Mesendoderm (in vitro differentiated cells): ENCODE measurements at places on chromosomes 5 and 9.

DNA sequence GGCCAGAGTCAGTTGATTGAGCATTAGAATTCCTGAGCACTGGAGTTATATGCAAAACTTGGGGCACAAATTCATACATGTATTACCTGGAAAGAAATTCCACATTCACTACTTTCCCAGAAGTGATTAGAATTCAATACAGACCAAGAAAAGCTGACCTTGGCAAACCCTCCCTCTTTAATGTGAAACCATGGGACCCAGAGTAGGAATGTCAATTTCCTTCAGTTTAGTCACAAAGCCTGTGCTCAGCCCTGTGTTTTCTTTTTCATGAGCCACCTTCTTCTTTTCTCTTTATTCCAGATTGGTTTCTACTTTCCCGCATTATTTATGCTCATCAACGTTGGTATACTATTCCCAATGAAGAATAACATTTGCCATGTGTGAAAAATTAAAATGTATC lies 420.2 kb downstream of the CDH12 start:
- H3K27ac ChIP-seq, result no peak overlapping the region
- no peak overlapping the region for H3K4me3 ChIP-seq
- no peaks in the 10 kb centered on the region for H3K27me3 ChIP-seq
- DNase-seq, result no peak
- H3K4me1 ChIP-seq, result no peaks in the 10 kb centered on the region

DNA sequence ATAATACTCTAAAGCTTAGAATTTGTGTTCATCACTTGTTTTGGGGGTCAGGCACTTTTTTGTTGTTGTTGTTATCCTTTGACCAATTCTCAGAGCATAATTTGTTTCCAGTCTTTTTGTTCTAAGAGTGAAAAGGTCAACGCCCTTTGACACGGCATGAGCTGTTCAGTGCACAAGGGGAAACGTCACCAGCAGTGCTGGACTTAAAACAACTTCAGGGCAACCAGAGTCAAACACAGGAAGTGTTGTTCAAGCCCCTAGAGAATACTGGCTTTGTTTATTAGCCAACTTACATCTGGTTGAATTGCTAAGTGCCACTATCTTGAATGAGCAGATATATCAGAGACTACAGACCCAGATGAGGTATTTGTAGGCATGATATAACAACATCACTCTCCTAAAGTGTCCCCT lies 368.9 kb downstream of the TMEM161B start:
- no peak overlapping the region for H3K4me3 ChIP-seq
- no peak overlapping the region for H3K27ac ChIP-seq
- no peaks in the 10 kb centered on the region for H3K36me3 ChIP-seq
- DNase-seq, result peak; percentile 10
- H3K27me3 ChIP-seq, result no peaks in the 10 kb centered on the region

GRCh38 chr9:84394036-84394435 lies 53.5 kb upstream of the SLC28A3 start:
- no peaks in the 10 kb centered on the region for H3K36me3 ChIP-seq
- DNase-seq, result no peak
- no peaks in the 10 kb centered on the region for H3K27me3 ChIP-seq
- H3K27ac ChIP-seq, result no peak overlapping the region
- no peak overlapping the region for H3K4me3 ChIP-seq

DNA sequence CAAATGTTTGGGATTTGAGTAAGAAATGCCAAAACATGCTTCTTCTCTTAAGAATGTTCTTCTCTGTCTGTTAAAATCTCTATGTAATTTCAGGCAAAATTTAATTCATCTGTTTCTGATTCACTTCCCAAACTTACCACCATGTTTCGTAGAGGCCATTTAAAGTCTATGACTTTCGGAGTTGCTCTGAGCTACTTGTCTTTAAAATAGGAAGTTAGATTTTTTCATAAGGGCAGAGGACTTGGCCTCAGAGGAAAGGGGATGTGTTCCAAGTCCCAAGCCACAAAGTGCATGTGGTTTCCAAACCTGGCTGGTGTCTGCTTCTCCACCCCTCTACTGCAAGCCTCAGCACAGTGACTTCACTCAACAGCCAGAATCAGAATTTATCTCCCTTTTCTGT lies 111.3 kb upstream of the ADRA1B start:
- H3K4me1 ChIP-seq, result no peaks in the 10 kb centered on the region
- DNase-seq, result no peak
- H3K4me3 ChIP-seq, result no peak overlapping the region
- H3K27me3 ChIP-seq, result no peaks in the 10 kb centered on the region
- H3K36me3 ChIP-seq, result no peaks in the 10 kb centered on the region
- no peak overlapping the region for H3K27ac ChIP-seq

DNA sequence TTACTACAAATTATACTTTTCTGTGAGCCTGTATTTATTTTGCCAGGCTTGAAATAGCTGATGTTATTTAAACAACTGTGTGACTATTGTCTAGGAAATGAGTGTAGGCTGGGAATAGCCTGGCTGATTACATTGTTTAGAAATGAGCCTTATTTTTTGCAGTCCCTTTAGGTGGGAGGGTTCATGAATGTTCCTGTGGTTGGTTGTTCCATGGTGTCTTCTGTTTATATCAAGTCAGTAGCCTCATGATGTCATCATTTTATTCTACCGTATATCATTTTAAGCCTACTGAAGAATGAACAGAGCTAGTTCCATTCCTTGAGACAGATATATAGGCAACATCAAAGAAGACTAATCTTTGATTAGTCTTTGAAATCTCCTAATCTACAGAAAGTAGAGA lies 53.1 kb downstream of the MAP1B start:
- DNase-seq, result no peak
- no peaks in the 10 kb centered on the region for H3K27me3 ChIP-seq
- H3K36me3 ChIP-seq, result no peaks in the 10 kb centered on the region
- H3K4me3 ChIP-seq, result no peak overlapping the region
- H3K4me1 ChIP-seq, result peaks cover under 1% of the 10 kb centered on the region
- H3K27ac ChIP-seq, result no peak overlapping the region

GRCh38 chr5:106376522-106376921 lies 1294.2 kb downstream of the EFNA5 start:
- no peak overlapping the region for H3K27ac ChIP-seq
- no peak overlapping the region for H3K4me3 ChIP-seq
- H3K36me3 ChIP-seq, result no peaks in the 10 kb centered on the region
- no peaks in the 10 kb centered on the region for H3K27me3 ChIP-seq

GRCh38 chr5:39420482-39421145 lies 4.2 kb downstream of the DAB2 start:
- H3K4me1 ChIP-seq, result peaks cover 3% of the 10 kb centered on the region
- no peak overlapping the region for H3K4me3 ChIP-seq
- H3K36me3 ChIP-seq, result no peaks in the 10 kb centered on the region
- H3K27ac ChIP-seq, result no peak overlapping the region
- peak; percentile 65 for DNase-seq

DNA sequence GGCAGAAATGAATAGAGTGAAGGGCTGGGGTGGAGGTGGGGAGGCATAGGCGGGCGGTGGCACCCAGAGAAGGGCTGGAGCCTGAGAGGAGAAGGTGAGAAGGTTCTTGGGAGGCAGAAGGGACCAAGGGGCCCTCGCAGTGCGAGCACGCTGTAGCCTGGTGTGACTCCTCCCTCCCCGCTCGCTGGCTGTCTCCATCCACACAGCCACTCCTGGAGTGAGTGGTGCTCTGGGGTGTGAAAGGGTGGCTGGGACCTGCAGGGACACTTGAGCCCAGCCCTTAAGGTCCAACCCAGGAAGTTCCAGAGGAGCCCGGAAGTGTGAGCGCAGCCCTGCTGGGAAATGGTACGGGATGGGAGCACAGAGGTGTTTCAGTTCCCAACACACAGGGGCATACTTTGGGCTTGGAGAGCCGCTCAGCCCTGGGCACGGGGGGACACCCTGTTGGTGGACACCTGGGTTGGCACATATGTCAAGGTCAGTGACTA lies 9.3 kb upstream of the SCGB3A1 start:
- H3K27me3 ChIP-seq, result no peaks in the 10 kb centered on the region
- no peak overlapping the region for H3K27ac ChIP-seq
- H3K4me3 ChIP-seq, result no peak overlapping the region
- no peaks in the 10 kb centered on the region for H3K4me1 ChIP-seq
